ENCODE measurements at places on chromosomes 2 and 18. TPM values are rescaled to one million over a fixed set of nuclear protein-coding genes. Genes with fewer than 3 reads are reported as not detected.

The GMCL1 gene
- 37.7 TPM for total RNA-seq

The CPO gene
- total RNA-seq: not detected

The G6PC2 gene
- not detected for total RNA-seq

The PTPRN gene
- not detected for total RNA-seq

The SERPINB13 gene
- not detected for total RNA-seq

The CACNB4 gene
- 0.58 TPM for total RNA-seq

The TFCP2L1 gene
- not detected for total RNA-seq

The PTPRM gene
- total RNA-seq: 0.44 TPM

The FBXO41 gene
- 28.0 TPM for total RNA-seq

The FAM110C gene
- 0.16 TPM for total RNA-seq

The KCNF1 gene
- total RNA-seq: not detected

The GALNT13 gene
- total RNA-seq: not detected

GRCh38 chr18:75478996-75479880, 51.7 kb upstream of the SMIM21 start:
- no peak for DNase-seq

DNA sequence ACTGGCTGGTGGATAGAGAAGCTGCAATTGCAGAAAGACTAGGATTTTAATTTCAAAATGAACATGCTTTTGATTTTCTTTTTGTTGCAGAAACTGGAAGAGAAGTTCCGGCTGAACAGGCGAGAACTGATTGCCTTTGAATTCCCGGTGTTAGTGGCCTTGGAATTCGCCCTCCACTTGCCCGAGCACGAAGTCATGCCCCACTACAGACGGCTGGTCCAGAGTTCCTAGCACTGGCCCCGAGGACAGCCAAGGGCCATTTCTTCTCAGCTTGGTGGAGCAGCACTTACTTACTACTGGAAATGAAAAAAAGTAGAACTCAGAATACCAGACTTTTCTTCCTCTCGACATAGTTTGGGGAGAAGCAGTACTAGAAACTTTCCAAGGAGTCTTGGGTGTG, 121.9 kb downstream of the CABLES1 start:
- no peak for DNase-seq

DNA sequence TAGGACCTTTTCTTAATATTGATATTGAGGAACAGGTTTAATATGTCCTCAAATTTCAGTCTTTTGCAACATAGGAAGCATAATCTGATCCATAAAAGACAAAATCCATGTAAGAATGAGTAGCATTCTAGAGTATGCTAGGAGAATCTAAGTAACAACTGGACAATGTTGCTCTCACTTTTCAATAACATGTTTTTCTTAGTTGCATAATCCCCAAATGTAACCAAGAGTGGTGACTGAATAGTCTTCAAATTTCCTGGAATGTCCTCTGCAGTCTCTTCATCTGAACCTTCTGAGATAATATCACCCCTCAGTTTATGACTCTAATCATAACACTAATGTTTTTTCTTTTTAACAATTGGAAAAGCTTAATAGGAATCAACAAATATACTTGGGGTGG, 110.0 kb upstream of the ZEB2 start:
- DNase-seq: no peak

DNA sequence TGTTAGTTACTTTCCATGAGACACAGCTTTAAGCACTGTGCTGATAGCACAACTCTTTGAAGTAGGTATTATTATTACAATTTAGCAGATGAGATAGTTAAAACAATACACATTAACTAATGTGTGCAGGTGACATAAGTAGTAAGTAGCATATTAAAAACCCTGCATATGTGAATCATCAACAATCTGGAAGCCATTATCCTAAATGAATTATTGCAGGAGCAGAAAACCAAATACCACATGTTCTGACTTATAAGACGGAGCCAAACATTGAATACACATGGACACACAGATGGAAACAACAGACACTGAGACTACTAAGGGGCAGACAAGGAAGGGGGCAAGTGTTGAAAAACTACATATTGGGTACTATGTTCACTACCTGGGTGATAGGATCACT, 300.3 kb upstream of the GULP1 start:
- DNase-seq: no peak

DNA sequence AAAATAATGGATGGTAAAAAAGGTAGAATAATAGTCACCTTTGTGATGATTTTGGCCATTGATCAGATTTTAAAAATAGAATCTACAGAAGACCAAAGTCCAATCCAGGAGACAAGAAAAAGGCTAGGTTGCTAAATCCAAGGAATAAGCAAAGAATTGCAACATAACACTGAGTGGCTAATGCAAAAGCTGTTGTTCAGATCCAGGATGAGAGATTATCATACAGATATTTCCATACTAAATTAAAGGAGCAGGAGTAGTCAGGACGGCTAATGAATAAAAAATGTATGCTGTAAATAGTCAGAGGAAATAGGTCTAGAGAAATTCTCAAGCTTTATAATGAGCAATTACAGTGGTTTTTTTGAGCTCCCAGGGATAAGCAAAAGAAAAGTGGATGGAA, 745.9 kb upstream of the ACVR2A start:
- no peak for DNase-seq

DNA sequence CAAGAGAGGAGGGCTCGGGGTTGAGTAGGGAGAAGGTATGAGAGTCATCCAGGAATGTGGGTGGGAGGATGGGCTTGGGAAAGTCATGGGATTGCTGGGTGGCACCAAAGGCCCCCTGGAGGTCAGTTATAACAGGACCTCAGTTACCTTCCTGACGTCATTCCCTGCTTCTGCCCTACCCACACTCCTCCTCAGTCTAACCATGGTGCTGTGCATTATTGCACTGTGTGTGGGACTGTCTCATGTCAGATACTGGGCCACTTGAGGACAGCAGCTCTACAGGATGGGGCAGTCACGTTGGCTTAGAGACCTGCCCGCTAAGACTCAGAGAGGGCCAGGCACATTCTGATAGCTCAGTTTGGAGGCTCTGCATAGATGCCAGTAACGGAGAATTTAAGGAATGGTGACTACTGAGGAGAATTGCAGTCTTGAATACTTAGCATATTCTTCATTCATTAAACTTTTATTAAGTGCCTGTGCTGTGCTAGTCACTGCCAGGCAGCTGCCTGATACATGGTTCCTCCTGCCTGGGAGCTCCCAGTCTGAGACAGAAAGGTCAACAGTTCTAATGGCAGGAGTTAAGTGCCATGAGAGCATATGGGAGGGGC, 90.5 kb downstream of the LAMA3 start:
- DNase-seq: no peak

DNA sequence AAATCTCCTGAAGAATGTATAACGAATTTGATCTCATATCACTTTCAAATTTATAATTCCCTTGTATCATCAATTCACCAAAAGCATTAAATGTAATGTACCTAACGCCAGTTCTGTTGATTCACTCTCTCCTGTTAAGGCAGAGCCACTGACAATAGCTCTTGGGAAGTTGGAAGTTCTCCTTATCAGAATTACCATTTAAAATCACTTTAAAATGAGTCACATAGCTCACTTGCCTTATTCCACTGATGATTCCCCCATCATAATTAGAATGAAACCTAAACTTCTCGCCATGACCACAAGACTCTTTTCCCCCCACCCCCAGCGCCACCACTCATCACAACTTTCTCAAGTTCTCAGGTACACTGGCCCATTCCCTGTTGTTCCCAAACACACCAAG, 117.1 kb downstream of the PID1 start:
- no peak for DNase-seq

- peak; percentile 33 for DNase-seq
Observed at GRCh38 chr2:219218217-219218731, 484 bp downstream of the ABCB6 start.

DNA sequence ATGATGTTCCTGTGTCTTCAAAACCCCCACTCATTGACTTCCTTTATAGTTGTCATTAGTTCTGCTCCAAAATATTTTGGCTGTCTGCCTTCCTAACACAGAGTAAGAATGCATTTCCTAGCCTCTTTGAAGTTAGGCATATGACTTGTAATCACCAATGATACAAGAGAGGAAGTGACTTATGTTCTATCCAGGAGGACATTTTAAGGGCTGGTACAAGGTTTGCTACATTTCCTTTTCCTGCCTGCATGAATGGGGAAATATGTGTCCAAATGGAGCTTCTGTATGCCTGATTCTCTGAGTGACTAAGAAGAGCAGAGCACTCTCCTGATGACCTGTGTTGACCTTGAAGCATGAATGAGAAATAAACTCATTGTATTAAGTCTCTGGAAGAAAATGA, 115.1 kb downstream of the PLCL1 start:
- no peak for DNase-seq

DNA sequence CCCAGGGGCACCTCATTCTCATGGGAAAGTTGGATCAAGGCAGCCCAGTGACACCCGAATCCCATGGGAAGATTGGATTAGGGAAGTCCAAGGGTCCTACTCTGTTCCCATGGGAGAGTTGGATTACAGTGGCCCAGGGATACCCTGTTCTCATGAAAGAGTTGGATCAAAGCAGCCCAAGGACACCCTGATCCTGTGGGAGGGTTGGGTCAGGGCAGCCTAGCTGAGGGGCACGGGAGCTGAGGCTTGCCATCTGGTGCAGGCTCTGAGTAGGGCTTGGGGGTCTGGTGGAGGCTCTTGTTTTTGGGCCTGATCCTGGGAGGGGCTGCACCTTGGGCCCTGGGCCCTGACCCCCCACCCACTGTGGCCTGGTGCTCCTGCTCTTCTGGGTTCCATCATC, 87.1 kb downstream of the ACKR3 start:
- no peak for DNase-seq

- no peak for DNase-seq
Observed at GRCh38 chr2:4175343-4175742, 472.0 kb downstream of the DCDC2C start.

GRCh38 chr2:239198221-239198620, 202.6 kb downstream of the HDAC4 start:
- DNase-seq: no peak

DNA sequence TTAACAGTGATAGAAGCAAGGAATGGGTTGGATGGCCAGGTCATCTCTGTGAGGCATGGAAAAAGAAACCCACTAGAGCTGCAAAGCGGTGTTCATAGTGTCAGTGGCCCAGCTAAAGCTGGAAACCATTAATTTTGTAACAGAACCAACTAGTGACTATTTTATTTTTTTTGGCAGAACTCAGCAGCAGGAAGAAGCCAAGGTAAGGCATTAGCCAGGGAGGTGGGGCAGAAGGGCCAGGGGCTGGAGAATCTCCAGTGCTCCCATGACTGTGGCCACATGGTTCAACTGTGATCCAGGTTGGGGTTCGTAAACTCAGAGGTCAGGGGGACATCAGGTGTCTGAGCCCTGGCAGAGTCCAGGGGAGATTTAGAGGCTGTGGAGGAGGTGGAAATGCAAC, 25.9 kb upstream of the YES1 start:
- no peak for DNase-seq

DNA sequence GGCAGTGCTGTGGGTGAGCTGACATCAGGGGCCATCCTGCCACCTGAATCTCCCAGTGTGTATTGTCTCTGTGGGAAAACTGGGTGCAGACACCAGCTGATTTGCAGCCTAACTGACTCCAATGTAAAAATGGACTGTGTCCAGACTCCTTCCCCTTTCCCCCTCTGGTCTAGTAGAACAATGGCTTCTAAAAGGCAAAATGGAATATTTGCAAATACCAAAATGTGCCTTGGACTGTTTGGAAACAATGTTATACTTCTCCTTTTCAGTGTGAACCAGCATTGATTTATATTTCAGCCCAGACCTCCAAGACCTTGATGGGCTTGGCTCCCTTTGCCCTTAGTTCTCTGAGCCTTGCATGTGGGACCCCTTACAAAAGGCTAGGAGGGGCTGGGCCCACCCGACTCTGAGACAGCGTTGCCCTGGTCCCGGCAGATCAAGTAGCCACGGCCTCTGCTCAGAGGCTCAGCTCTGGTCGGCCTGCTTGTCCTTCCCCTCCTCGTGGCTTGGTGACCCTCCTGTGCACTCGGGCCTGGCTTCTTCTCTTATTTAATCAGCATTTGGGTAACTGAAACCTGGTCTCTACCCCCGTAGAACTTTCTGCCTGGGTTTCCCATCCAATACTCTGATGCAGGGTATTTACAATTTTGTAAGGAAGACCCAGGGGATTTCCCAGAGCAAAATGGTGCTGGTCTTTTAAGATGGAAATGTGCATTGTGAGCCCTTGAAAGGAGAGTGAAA, 18.0 kb upstream of the ACKR3 start:
- DNase-seq: no peak

- DNase-seq: no peak
Observed at GRCh38 chr2:8672940-8673339, 8.9 kb upstream of the ID2 start.

GRCh38 chr2:72150861-72151356, 3.2 kb upstream of the CYP26B1 start:
- no peak for DNase-seq

DNA sequence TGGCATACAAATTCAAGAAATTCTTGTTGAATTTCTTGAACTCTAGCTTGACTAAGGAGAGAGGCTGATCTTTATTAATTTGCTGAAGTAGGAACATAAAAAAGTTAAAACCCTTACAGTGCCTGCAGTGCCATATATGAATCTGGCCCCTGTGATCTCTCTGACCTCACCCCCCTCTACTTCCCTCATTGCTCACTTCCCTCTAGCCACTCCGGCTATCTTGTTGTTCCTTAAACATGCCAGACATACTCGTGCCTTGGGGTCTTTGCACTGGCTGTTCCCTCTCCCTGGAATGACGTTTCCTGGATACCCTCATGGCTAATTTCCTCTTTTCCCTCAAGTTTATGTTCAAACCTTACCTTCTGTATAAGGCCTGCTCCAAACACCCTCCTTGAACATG, 246.3 kb upstream of the SIX2 start:
- no peak for DNase-seq

- DNase-seq: no peak
Observed at GRCh38 chr2:27420996-27421395, 7.4 kb upstream of the NRBP1 start.

DNA sequence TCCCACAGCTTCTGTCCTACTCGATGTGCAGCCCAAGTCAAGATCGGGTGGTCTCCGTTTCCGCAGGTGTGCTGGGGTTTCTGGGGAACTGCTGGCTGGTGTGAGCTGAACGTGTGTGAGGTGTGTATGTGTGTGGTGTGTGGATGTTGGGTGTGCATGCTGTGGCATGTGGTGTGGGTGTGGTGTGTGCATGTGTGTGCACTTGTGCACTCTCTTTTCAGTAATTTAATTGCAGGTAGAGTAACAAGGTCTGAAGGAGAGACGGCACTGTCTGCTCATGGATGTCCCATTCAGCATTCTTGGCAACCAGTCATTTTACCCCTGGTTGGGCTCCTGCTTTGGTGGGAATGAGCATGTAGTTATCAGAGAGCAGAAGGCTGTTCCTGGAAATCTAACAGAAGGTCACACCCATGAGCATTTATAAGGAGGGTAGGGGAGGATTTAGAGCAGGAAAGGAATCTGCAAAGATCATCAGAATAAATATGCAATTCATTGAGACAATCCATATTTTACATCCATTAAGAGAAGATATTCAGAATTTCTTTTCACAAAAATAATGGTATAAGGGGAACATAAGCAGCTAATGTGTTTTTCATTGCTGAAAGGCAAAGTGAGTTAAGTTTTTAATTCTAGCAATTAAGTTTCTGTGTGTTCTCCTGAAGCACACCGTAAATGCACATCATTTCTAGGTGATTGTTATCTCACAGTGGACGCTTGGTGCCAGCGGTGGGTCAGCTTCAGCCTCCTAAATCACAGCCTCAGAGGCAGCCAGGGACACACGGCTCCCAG, 60.7 kb downstream of the ADI1 start:
- DNase-seq: peak; percentile 4

GRCh38 chr18:12287684-12288402, 20.2 kb upstream of the TUBB6 start:
- no peak for DNase-seq

GRCh38 chr2:61426267-61426897, 44.5 kb downstream of the USP34 start:
- DNase-seq: peak; percentile 70

- no peak for DNase-seq
Observed at GRCh38 chr18:63319383-63320122, at the start of gene BCL2. Gene BCL2 (minus strand): TSS chr18:63319769.

GRCh38 chr2:127996160-127996559, 31.7 kb downstream of the SAP130 start:
- no peak for DNase-seq

Measured in naive thymus-derived CD8-positive, alpha-beta T cell (primary cell).